Heart left ventricle (tissue), 16 donors: ENCODE measurements at places on chromosomes 16 and 17. TPM values are rescaled to one million over a fixed set of nuclear protein-coding genes. Genes with fewer than 3 reads are reported as not detected.

The GP1BA gene
- 0.19 TPM for polyA plus RNA-seq

The GPR179 gene
- 0.03 TPM for polyA plus RNA-seq

The TRAPPC2L gene
- polyA plus RNA-seq: 30.3 TPM

The CLEC19A gene
- not detected for polyA plus RNA-seq

DNA sequence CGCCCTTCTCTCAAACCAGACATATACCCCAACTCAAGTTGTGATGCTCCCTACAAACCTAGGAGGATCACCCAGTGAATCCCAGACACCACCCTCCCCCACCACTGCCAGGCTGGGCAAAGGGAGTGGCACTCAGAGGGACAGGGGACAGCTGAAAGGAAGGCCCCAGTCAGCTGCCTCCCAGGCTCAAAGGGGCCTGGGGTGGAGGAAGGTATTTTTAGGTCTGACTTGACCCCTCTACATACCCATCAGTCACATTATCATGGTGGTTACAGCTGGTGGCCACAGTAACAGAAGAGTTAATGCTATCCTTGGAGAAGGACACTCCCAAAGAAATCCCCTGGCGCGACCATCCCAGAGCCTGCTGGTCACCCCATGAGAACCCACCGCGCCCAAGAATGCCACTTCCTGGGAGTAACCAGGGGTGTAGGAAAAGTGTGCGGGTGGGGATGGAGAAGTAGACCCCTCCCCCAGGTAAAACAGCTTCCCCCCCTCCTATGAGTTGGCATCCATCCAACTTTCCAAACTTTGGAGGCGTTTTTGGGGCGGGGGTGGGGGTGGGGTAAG, 1.1 kb downstream of the CACNB1 start:
- no peak for DNase-seq
- no peak overlapping the region for H3K27ac ChIP-seq
- H3K4me3 ChIP-seq: peak overlapping the region; percentile 74
- H3K36me3 ChIP-seq: peaks cover 21% of the 10 kb centered on the region

DNA sequence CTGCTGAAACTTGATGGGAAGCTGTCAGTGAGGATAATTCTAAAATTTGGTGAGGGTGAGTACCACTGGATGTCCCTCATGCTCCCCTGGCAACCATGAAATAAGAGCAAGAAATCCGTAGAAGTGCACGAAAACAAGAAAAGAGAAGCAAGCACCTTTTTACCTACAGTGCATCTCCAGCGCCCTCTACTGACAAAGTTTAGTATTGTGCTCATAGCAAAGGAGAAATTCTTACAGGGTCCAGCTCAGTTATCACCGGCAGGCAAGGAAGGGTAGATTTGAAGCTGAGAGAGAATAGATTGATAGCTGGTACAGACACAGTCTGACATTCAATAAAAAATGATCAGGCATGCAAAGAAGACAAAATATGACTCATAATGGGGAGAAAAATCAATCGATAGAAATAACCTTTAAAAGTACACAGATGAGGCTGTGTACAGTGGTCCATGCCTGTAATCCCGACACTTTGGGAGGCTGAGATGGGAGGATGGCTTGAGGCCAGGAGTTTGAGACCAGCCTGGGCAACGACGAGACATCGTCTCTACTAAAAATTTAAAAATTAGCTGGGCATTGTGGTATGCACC, 28.3 kb upstream of the TEX2 start:
- H3K27me3 ChIP-seq: no peaks in the 10 kb centered on the region
- no peak overlapping the region for H3K27ac ChIP-seq
- DNase-seq: no peak
- H3K4me1 ChIP-seq: peaks cover 4% of the 10 kb centered on the region
- H3K4me3 ChIP-seq: no peak overlapping the region
- H3K36me3 ChIP-seq: no peaks in the 10 kb centered on the region

GRCh38 chr16:88473666-88474534, 20.8 kb downstream of the ZFPM1 start:
- peaks cover 5% of the 10 kb centered on the region for H3K4me1 ChIP-seq
- H3K27me3 ChIP-seq: no peaks in the 10 kb centered on the region
- H3K27ac ChIP-seq: peak overlapping the region; percentile 24
- H3K36me3 ChIP-seq: no peaks in the 10 kb centered on the region

GRCh38 chr16:2482708-2483534, 8.0 kb downstream of the TBC1D24 start:
- DNase-seq: peak; percentile 58
- no peaks in the 10 kb centered on the region for H3K27me3 ChIP-seq
- H3K4me1 ChIP-seq: no peaks in the 10 kb centered on the region
- peak overlapping the region; percentile 44 for H3K27ac ChIP-seq
- no peak overlapping the region for H3K4me3 ChIP-seq

- peaks cover 36% of the 10 kb centered on the region for H3K27me3 ChIP-seq
- no peaks in the 10 kb centered on the region for H3K36me3 ChIP-seq
- no peak overlapping the region for H3K4me3 ChIP-seq
- no peaks in the 10 kb centered on the region for H3K4me1 ChIP-seq
Measured at GRCh38 chr17:41523787-41524186, 4.3 kb downstream of the KRT19 start.

- H3K4me1 ChIP-seq: no peaks in the 10 kb centered on the region
- no peaks in the 10 kb centered on the region for H3K27me3 ChIP-seq
- H3K27ac ChIP-seq: no peak overlapping the region
- no peak overlapping the region for H3K4me3 ChIP-seq
Measured at GRCh38 chr17:28634206-28634865, 10.6 kb downstream of the BLTP2 start.

DNA sequence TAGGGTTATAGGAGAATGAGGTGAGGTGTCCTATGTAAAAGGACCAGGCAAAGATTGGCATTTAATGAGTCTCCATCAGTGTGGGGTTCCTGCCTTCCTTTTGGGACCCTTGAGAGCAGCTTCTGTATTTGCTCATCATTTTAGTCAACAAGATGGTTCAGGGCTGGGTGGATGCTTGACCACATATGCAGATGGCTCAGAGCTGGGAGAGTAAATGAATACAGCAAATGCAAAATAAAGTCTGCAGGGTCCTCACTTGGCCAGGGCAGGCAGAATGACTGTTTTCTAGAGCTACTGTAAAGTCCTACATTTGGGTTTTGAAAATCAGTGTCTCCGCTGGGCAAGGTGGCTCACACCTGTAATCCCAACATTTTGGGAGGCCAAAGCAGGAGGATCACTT, 57.2 kb upstream of the ETV4 start:
- no peaks in the 10 kb centered on the region for H3K36me3 ChIP-seq
- H3K4me3 ChIP-seq: no peak overlapping the region
- H3K27me3 ChIP-seq: no peaks in the 10 kb centered on the region

GRCh38 chr16:10731790-10732189, 11.9 kb upstream of the NUBP1 start:
- no peak overlapping the region for H3K27ac ChIP-seq
- no peaks in the 10 kb centered on the region for H3K27me3 ChIP-seq
- DNase-seq: no peak

DNA sequence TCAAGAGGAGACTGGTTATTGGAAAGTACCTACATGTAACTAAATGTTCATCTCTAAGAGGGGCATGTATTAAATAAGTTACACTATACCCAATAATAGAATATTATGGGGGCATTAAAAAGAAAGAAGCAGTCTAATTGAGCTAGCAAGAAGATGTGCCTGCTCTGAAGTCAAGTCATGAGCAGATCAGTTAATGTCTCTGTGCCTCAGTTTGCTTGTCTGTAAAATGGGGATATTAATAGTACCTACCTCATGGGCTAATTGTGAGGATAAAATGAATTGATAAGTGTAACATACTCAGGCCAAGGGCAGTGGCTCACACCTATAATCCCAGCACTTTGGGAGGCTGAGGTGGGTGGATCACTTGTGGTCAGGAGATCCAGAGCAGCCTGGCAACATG, 3.0 kb downstream of the CNGB1 start:
- no peak for DNase-seq
- H3K4me3 ChIP-seq: no peak overlapping the region
- no peaks in the 10 kb centered on the region for H3K36me3 ChIP-seq
- no peaks in the 10 kb centered on the region for H3K4me1 ChIP-seq
- no peak overlapping the region for H3K27ac ChIP-seq

- H3K4me1 ChIP-seq: peaks cover 11% of the 10 kb centered on the region
- no peaks in the 10 kb centered on the region for H3K27me3 ChIP-seq
- H3K36me3 ChIP-seq: peaks cover 7% of the 10 kb centered on the region
Measured at GRCh38 chr17:42541041-42541833, 5.2 kb downstream of the NAGLU start.

- no peaks in the 10 kb centered on the region for H3K36me3 ChIP-seq
- no peaks in the 10 kb centered on the region for H3K4me1 ChIP-seq
- H3K27ac ChIP-seq: no peak overlapping the region
- H3K27me3 ChIP-seq: peaks cover 22% of the 10 kb centered on the region
- DNase-seq: no peak
Measured at GRCh38 chr16:1027501-1027815, 45.1 kb upstream of the SSTR5 start.

DNA sequence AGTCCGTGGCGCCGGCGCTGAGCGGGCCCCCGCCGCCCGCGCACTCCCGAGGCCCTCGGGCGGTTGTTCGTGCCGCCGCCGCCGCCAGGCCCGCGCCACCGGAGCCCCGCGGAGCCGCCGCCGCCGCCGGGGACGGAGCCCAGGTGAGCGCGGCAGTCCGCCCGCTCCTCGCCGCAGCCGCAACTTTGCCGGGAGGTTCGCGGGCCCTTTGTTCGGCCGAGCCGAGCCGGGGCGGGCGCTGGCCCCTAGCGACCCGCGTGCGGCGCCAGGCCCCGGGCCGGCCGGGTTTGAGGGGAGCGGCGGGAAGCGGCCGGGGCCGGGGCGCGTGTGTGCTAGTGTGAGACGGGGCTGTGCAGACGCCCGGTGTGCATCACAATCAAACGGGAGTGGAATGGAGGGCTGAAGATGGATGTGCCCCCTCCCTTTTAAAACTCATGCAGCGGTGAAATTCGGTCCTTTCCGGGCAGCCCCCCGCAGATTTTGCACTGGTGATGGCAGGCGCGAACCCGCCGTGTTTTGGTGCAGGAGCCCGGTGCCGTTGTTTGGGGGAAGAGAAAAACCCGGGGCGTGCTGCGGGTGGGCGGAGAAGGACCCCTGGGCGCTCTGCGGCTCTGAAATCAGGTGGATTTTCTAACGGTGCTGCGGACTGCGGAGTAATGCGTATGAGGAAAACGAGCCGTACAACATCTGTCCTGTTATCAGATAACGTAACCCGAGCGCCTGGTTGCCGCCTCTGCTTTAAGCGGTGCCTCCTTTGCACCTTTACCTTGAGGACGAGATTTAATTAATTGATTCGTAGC, 823 bp downstream of the TNRC6C start:
- no peaks in the 10 kb centered on the region for H3K36me3 ChIP-seq
- H3K4me3 ChIP-seq: peak overlapping the region; percentile 70
- peak overlapping the region; percentile 87 for H3K27ac ChIP-seq
- peaks cover 31% of the 10 kb centered on the region for H3K4me1 ChIP-seq

GRCh38 chr17:33242375-33243124, 50.5 kb downstream of the ASIC2 start:
- no peak overlapping the region for H3K27ac ChIP-seq
- H3K27me3 ChIP-seq: no peaks in the 10 kb centered on the region
- H3K4me1 ChIP-seq: no peaks in the 10 kb centered on the region
- H3K4me3 ChIP-seq: no peak overlapping the region
- DNase-seq: no peak

- H3K36me3 ChIP-seq: no peaks in the 10 kb centered on the region
- H3K27ac ChIP-seq: peak overlapping the region; percentile 29
- no peak for DNase-seq
- H3K4me3 ChIP-seq: no peak overlapping the region
Measured at GRCh38 chr16:88499836-88500251, 46.8 kb downstream of the ZFPM1 start.

DNA sequence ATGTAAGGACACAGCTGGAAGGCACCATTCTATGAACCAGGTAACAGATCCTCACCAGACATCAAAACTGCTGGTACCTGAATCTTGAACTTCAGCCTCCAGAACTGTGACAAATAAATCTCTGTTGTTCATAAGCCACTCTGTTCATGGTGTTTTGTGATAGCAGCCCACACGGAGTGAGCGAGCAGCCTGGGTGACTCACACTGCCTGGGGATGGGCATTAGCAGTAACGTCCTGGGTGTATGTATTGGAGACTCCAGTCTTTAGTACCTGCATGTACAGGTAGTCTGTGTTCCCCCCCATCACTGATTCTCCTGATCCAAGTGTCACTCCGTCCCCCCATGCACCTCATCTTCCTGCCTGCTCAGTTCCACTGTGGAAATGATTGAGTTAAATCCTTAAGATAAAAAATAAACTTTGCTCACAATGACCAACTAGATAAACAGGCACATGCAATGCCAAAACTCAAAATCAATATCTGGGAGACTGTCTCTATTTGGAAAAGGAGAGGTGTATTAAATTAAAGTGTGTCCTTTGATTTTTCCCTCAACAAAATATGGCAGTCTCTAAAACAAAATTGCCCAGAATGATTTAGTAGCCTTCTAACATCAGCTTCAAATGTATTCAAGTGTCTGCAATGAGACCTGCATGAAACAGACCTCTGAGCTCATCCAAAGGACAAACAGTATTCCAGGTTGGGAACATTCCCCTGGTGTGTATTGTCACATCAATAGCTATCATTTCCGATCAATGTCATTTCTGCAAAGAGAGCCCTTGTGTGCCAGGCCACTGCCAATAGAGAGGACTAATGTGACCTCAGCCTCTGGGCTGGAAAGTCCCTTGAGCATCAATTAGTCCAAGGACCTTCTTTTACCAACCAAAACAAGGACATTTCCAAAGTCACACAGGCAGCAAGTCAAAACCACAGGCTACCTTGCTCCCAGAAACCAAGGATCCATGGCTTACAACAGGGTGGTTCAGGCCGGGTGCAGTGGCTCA, 12.2 kb upstream of the VAT1L start:
- H3K27ac ChIP-seq: no peak overlapping the region
- H3K27me3 ChIP-seq: no peaks in the 10 kb centered on the region
- H3K4me3 ChIP-seq: no peak overlapping the region
- no peak for DNase-seq
- no peaks in the 10 kb centered on the region for H3K4me1 ChIP-seq

- no peak overlapping the region for H3K4me3 ChIP-seq
- peaks cover 6% of the 10 kb centered on the region for H3K36me3 ChIP-seq
- H3K27ac ChIP-seq: peak overlapping the region; percentile 5
- H3K27me3 ChIP-seq: no peaks in the 10 kb centered on the region
- peaks cover 14% of the 10 kb centered on the region for H3K4me1 ChIP-seq
Measured at GRCh38 chr17:75642182-75642783, 9.0 kb downstream of the SMIM5 start.

GRCh38 chr17:56909742-56910508, 3.9 kb downstream of the TRIM25 start:
- H3K4me3 ChIP-seq: peak overlapping the region; percentile 16
- H3K27ac ChIP-seq: peak overlapping the region; percentile 61
- no peaks in the 10 kb centered on the region for H3K36me3 ChIP-seq
- peak; percentile 35 for DNase-seq
- peaks cover 6% of the 10 kb centered on the region for H3K4me1 ChIP-seq

DNA sequence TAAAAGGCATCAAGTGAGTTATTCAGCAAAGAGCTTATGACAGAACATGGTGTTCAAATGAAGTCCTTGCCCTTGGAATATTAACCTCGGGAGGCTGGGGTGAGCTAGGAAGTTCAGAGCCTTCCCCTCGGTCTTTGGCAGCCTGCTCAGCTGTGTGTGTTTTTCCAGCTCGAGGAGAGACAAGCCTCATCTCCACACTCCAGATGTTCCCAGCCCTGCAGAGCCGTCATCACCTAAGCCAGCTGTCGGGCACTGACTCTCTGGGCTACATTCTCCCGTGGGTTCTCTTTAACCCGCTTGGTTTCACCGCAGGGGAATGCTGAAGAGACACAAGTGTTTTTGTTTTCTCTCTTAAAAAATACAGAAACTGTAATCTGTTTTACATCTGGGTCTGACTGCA, 47.1 kb downstream of the IRX3 start:
- DNase-seq: peak; percentile 52
- H3K4me1 ChIP-seq: no peaks in the 10 kb centered on the region
- no peak overlapping the region for H3K4me3 ChIP-seq
- H3K36me3 ChIP-seq: no peaks in the 10 kb centered on the region
- no peaks in the 10 kb centered on the region for H3K27me3 ChIP-seq
- H3K27ac ChIP-seq: peak overlapping the region; percentile 68
